ENCODE measurements at places on chromosomes 1 and 21.

- DNase-seq: peak; percentile 56
These were observed 876 bp downstream of the RAB29 start for GRCh38 chr1:205774198-205775014.

DNA sequence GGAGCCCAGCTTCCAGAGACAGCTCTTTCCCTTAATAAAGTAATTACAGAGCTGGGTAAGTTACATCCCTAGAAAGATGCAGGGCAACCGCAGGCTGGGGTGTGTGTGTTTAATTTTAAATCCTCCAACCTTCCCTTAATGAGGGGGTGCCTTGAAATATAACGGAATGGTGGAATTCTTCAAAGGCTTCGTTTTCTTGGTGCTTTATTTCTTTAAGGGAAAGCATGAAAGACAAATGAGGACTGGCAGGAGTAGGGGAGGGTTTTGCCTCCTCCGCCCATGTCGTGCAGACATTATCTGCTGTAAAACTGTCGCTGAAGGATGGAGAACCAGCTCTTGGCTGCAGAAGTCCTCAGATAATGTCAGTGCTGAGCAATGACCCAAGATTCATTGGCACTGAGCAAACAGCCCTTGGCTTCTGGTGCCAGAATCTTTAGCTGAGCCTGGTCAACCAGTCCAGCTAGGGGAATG is 15.5 kb downstream of the SLC6A17 start:
- DNase-seq: no peak

DNA sequence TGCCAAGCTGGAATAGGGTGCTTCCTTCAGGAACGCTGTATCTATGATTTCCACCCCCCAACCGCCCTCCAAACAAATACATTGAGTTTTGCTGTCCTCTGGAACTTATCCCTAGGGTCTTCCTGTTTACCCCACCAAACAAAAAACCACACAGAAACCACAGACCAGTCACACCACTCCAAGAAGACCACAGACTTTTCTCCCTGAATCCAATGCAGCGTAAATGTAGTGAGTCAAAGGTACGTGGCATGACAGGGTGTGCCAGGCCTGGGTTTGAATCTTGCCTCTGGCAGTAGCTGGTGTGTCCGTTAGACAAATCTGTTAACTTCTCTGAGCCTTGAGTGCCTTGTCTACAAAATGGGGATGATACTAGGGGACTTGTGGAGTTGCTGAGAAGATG is 27.8 kb downstream of the ASAP3 start:
- no peak for DNase-seq

GRCh38 chr1:70536708-70537366 is 125.8 kb downstream of the CTH start:
- DNase-seq: no peak

GRCh38 chr1:215890438-215890837 is 323.3 kb downstream of the KCTD3 start:
- DNase-seq: no peak

DNA sequence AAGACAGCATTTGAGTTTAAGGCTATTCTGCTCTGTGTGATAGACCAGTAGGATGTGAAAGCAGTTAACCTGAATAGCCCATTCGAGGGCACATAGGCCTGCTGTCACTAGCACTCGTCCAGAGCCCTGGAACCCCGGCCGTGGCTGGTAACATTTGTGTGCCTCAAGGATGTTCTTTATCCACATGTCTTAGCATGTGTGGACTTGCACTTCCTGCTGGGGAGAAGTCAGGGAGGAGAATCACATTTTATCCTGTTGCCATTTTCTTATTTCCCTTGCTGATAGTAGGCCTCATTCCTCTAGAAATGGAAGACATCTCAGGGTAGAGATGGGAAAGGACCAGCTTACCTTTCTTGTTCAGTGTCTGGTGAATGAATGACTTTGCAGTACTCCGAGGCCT is 54.7 kb downstream of the VPS13D start:
- no peak for DNase-seq

GRCh38 chr21:44519346-44520325 is 20.4 kb downstream of the KRTAP10-1 start:
- no peak for DNase-seq

GRCh38 chr21:44357064-44357837 is 3.8 kb downstream of the TRPM2 start:
- DNase-seq: no peak

GRCh38 chr1:46301808-46302640 is 1.4 kb downstream of the LRRC41 start:
- DNase-seq: peak; percentile 58

- DNase-seq: no peak
These were observed 120.7 kb upstream of the KRTAP19-8 start for GRCh38 chr21:31158789-31159581.

DNA sequence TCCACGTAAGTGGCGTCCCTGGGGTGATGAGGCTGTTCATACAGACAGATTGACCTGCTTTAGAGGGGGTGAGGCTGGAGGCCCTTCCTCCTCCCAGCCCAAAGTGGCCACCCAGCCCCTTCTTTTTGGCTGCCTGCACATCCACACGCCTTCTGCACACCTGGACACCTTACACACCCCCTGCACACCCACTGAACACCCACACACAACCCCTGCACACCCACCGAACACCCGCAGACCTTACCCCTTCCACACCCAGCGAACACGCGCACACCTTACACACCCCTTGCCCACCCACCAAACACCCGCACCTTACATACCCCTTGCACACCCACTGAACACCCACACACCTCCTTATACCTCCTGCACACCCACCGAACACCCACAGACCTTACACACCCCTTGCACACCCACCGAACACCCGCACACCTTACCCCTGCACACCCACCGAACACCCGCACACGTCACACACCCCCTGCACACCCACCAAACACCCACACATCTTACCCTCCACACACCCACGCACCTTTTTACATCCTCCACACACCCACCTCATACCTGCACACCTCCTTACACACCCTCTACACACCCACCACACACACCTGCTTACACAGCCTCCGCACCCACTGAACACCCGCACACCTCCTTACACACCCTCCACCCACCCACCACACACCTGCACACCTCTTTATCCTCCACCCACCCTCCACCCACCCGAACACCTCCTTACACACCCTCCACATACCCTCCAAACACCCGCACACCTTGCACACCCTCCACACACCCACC is 37.7 kb downstream of the COQ8A start:
- DNase-seq: no peak

DNA sequence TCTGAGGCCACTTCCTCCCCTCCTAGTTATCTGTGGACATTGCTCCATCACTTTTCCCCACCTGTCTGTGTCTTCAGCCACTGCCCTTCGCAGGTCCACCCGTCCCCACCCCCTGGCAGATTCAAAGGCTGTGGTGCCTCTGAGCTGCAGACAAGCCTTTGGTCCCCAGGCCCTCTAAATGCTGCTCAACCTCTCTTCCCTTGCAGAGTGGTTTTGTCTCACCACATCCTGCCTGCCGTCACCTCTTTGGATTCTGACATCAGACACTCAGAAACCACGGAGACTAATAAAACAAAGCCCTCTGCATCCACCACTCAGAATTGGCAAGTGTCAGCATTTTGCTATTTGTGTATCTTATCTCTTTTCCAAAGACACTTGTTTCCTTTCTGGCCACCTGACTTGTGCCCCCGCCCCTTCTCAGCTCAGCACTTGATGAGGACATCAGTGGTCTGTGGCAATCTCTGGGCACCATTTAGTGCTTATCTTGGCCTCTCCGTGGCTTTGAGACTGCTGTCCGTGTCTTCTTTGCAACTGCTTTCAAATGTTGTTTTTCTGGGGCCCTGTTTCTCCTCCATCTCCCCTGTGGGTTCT is 7.7 kb downstream of the CNIH3 start:
- no peak for DNase-seq

GRCh38 chr1:165869343-165869742 is 41.9 kb downstream of the UCK2 start:
- no peak for DNase-seq
